ENCODE measurements at places on chromosomes 1 and 21.
A peak's percentile ranks its signal among the peaks of the same experiment; 100 is the strongest.

DNA sequence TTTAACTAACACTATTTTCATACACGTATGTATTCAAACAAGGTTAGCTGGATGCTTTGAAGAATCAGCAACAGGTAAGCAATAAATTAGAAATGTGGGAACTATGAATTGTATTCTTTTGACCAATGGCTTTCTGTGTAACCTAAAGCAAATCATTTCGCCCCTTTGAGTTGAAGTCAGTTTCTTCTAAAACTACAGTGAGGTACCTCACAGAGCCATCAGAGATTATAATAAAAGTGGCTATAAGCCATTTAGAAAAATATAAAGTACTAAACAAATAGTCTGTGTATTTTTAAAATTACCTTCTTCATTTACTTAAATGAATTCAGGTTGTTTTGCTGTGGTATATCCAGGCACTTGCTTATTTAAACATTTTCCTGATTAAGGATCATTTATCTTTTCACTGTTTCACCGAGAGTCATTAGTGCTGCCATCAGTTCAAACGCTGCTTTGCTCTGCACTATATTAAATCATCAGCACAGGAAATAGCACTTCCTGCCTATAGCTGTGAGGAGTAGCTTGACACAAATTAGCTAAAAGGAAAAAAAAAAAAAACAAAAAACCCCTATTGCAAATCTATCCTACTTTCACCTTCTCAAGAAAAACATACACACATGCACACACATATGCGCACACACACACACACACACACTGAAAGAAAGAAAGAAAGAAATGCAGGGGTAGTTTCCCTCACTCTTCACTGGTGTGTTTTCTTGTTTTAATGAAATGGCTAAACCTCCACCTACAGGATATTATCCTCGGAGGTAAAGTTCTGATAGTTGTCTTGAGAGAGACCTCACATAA, 39.8 kb upstream of the C1orf105 start:
- no peak for DNase-seq

DNA sequence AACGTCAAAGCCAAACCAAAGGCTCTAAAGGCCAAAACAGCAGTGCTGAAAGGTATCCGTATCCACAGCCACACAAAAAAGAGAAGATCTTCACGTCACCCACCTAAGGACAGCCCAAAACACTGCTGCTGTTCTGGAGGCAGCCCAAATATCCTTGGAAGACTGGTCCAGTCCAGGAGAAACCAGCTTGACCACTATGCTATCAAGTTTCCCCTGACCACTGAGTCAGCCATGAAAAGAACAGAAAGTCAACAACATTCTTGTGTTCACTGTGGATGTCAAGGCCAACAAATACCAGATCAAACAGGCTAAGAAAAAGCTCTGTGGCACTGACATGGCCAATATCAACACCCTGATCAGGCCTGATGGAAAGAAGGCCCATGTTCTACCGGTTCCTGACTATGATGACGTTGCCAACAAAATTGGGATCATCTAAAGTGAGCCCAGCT, 32.1 kb downstream of the ARID4B start:
- no peak for DNase-seq

DNA sequence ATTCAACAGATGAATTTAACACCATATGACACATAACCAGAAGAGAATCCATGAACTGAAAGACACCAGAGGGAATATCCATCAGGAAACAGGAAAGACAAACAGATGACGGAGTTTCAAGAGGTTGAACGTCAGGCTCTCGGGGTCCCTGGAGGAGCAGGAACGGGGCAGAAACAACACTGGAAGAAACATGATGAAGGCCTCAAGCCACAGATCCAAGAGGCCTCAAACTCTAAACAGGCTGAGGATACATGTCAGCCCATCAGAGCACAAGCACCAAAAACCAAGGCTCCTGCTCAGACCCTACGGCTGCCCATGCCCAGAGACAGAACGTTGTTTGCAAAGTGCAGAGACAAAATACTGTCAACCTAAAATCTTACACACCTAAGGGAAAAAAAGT, 7.0 kb downstream of the INTS11 start:
- DNase-seq: no peak

GRCh38 chr1:94298861-94299260, 61.5 kb upstream of the ARHGAP29 start:
- no peak for DNase-seq

- no peak for DNase-seq
Measured at GRCh38 chr1:233865902-233866301, 38.6 kb upstream of the SLC35F3 start.

DNA sequence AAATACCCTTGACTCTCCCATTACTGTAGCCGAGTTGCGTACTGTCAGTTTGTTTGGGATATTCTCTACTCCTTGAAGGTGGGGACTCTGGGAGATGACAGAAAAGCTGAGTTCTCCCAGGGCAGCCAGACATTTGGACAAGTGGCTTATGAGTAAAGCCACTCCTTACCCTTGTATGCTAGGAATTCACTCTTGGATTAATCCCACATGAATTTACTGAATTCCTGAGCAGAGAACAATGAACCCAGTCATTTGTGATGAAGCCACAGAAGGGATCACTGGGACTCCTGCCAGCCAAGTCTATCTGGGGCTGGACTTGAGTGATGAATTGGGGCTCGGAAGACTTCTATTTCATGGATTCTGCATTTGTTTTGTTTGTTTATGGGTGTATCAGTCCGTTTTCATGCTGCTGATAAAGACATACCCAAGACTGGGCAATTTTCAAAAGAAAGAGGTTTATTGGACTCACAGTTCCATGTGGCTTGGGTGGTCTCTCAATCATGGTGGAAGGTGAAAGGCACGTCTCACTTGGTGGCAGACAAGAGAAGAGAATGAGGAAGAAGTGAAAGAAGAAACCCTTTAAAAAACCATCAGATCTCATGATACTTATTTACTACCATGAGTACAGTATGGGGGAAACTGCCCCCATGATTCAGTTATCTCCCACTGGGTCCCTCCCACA, 25.1 kb downstream of the C1orf116 start:
- DNase-seq: no peak

- DNase-seq: no peak
Measured at GRCh38 chr1:248288391-248288790, 10.6 kb upstream of the OR2T33 start.

GRCh38 chr21:39088831-39089380, 94.3 kb downstream of the PSMG1 start:
- DNase-seq: no peak

DNA sequence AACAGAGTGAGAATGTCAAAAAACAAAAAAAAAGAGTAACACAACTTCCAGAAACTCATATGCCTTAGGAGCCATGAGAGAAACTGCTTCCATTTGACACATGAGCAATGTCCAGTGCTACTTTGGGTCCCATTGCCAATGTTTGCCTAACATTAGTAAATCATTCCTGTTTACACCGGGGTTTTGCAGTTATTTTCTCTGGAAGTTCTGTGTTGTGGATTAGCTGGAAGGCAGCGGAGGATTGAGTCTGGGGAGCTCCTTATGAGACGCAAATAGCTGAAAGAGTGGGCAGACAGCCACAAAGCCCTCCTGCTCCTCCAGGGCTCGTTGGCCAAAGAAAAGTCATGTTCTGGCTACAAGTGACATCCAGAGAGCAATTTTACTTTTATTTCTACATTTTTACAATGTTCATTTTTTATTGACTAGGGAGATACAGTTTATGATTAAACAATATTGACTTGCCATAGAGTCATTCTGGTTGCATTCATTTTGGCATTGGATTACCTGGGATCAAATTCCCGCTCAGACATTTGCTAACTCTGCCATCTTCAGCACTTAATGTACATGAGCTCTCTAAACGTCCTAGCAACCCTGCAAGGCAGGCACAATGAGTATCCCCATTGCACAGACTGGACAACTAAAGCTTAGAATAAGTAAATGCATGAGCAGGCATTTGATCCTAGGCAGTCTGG, 66.4 kb upstream of the GALNT2 start:
- DNase-seq: no peak

DNA sequence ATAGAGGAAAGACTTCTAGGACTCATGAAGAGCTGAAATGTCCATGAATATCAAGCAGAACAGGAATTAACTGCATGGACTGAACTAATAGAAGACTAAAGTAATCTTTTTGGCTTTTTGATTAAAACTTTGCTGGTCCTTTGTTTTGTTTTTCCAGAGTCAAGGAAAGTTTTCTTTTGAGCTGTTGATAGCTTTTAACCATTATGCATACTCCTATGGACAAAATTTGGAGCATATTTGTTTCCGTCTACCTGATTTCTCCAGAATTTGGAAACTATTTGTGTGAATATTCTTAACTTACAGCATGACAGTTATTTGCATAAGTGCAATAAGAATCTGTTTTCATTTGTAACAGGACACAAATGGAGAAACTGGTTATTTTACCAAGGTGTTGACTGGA, 24.5 kb upstream of the CYP4B1 start:
- no peak for DNase-seq

DNA sequence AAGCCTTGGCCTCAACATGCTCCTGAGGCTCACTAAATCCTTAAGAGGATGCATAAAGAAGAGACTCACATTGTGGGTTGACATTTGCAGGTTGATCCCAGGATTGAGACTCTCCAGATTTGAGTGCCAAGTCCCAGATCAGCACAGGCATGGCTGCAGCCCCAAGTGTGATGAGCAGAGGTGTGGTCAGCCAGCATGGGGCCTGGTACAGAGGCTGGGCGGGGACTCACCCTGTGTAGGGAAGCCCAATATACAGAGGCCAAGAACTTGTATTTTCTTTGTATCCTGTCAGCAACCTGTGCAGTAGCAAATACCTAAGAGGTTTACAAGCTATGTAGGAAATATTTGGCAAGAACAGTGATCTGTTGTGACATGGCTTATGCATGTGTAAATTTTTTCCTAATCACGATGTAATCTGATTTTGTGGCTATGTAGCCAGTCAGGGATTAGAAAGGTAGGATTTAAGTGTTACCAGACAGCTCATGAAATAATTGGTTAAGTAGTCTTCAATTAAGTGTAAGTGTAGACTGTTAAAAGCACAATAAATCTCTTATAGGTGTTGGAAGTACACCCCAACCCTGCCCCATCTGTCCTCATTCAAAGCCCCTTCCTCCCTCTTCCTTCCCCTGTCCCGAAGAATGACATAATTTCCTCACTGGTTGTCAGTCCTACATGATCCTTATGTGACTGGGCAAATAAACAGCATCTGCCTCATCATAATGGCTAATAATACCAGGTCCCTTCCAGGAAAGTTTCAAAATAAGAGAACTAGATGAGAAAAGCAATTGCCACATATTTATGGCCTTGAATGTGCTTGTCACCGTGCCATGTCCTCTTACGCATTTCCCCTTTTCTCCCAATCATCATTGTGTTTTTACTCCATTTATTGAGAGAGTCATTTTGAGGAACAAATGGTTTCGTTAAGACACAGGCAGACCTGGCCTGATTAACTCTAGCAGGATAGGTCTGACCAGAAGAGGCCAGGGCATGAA, 120.9 kb downstream of the HLX start:
- no peak for DNase-seq

DNA sequence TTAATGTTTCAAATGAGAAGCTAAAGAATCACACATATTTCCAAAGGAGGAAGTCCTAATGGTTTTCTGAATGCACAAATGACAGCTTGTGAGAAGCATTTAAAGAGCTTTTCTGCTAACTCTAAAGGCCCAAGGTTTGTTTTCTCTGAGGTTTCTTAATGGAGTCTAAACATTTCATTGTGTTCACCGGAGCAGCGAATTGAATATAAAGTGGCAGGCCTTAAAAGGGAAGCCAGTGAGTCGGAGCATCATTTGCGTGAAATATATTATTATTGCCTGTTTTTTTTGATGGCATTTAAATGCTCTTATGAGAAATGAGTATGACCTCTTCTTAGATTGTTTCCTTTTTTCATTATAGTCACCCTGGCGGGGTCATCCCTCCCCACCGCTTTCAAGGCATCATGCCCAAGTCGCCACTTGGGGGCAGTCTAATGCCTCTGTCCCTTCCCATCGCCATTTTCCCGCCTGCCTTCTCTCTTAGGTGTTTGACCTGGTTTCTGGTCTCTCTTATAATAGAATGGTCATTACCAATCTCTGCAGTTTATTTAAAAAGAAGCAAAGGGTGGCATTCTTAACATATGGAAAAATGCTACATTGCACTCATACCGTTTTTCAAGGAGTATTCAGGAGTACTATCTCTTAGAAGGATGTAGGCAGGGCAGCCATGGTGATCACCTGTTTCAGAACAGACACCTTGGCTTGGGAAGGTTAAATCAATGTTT, 25.3 kb upstream of the OVAAL start:
- DNase-seq: peak; percentile 71

GRCh38 chr1:33441088-33441745, 10.3 kb upstream of the PHC2 start:
- DNase-seq: no peak

- DNase-seq: no peak
Measured at GRCh38 chr1:25447547-25447946, 16.9 kb downstream of the MACO1 start.

- no peak for DNase-seq
Measured at GRCh38 chr1:9340172-9340854, 47.6 kb downstream of the SPSB1 start.

GRCh38 chr1:156387870-156388173, 18.8 kb downstream of the RHBG start:
- DNase-seq: no peak

DNA sequence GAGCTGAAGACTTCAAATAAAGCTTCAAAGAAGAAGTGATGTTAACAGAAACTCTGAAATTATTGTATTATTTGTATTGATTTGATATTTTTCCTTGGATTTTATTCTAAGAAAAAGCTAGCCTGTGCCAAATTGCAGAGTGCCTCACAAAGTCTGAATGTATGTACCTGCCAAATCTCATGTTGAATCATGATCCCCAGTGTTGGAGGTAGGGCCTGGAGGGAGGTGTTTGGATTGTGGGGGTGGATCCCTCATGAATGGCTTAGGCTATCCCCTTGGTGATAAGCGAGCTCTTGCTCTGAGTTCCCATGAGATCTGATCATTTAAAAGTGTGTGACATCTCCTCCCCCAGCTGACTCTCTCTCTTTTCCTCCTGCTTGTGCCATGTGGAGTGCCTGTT, 43.6 kb downstream of the ACKR1 start:
- no peak for DNase-seq

- no peak for DNase-seq
Measured at GRCh38 chr1:185526344-185527307, 207.6 kb upstream of the HMCN1 start.

DNA sequence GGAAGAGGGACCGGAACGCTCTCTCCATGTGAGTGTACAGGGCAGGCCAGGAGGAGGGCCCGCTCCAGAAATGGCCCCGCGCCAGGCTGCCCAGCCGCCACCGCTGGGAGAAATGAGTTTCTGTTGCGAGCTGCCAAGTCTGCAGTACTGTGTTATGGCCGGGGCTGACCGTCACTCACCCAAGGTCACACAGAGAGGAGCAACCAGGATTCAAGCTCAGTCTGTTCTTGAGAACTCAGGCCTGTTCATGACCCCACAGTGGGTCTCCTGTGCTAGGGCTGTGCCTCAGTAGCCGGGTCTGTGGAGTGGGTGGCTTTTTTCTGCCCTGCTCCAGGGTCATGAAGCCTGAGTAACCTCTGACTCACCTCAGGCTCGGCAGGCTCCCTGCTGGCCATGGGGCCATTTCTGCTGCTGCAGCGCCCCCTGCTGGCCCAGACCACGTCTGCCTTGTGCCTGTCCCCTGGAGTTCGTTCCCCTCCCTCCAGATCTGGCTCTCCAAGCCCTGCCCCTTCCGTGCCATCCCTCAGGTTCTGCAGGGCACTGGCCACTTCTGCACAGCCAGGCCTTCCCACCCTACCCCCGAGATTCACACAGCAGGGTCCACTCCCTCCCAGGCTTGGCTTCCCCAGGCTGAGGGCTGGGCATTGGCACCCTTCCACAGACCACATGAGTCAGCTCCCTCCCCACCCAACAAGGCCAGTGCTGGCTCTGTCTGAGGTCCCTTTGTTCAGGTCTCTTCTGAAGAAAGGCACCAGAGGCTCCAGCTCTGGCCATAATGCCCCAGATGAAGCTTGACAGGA, 51.8 kb downstream of the EDN2 start:
- peak; percentile 85 for DNase-seq

GRCh38 chr1:32872192-32872460, 1.4 kb upstream of the FNDC5 start:
- no peak for DNase-seq

All from substantia nigra (tissue), 51 donors.